ENCODE measurements at places on chromosomes 3 and 15.

DNA sequence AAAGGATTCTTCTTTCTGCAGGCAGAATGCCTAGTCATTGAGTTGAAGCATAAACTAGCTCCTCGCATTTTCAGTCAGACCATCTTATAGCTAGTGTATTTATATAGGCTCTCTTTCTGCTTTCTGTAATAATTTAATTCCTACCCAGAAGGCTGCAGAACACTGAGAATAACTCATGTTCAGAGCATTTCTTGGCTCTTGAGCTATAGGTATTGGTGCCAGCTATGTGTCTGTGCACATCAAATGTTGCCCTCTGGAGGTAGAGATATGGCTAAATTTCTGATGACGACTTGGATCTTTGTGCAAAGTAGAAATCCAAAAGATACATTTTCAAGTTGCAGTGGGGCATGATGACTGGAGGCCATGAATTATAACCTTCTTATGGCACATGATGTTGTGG, 336.2 kb upstream of the TPM1 start:
- DNase-seq, result no peak

DNA sequence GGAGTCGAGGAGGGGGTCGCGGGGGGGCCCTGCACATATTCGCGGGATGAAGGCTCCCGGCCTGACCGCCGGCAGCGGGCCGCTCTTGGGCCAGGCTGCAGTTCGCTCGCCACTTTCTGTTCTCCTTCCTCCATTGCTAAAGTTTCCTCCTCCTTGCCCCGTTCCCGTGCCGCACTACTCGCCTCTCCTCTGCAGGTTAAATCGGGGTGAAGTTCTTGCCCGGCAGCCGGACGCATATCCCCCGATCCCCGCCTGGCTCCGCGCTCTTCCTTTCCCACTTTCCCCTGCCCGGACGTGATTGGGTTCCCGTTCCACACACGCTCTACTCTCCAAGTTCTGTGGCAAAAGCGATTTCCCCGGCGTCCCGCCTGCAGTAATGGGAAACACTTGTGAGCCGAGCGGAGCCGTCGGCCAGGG, 556 bp downstream of the CRYBG3 start:
- no peak for DNase-seq

GRCh38 chr3:194084284-194084683, 51.7 kb upstream of the HES1 start:
- no peak for DNase-seq

- no peak for DNase-seq
These were observed 110.8 kb downstream of the GREM1 start for GRCh38 chr15:32828507-32829186.

- DNase-seq, result no peak
These were observed 327.4 kb downstream of the EPHA3 start for GRCh38 chr3:89434621-89435380.

DNA sequence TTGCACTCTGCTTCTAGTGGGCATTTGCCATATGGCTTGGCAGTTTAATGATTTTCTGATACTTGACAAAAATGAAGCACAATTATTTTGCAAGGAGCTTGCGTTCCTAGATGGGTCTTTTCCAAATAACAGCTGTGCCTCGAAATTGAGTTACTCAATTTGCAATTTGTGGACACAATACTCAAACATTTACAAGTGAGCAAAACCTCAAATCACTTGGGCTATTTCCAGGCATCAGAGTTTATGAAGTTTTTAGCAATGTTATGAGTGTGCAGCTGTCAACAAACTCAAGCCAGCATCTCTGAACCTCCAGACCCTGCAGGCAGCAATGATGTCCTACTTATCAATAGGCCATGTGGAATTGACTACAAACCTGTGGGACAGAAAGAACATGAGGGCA, 41.3 kb downstream of the NMNAT3 start:
- DNase-seq, result no peak

DNA sequence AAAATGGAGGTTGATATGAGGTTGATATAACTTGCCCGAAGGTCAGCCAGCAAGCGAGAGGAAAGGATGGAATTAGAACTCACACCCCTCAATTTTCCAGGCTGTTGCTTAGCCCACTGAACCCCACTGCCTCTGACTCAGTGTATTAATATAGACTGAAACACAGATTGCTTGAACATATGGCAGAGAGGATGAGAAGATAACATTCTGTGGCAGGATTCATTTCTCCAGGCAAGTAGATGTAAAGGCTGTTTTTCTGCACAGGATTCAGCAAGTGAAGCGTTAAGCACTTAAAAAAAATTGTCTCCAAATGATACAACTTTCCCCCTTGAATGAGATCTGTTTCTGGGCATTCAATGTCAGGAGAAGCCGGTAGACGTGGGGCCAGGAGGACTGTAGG, 335.2 kb downstream of the GAP43 start:
- DNase-seq, result no peak

GRCh38 chr3:160398820-160399124, 253 bp downstream of the IFT80 start:
- no peak for DNase-seq

DNA sequence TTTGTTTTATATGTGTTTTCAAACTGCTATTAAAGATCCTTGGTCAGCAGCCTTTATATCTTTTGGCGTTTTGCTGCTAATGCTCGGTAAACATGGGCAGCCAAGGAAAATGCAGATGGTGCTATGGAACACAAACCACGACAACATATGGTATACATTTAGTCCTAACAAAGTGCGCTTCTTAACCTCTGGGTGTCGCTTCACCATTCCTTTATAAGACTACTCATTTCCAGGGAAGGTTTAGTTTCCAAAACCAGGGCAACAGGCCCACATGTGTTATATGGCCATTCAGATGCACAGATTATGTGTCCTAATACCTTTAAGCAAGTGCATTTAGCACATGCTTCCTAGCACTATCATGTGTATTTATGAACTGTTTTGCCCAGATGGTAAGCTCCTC, 14.7 kb downstream of the SHOX2 start:
- DNase-seq, result peak; percentile 17

GRCh38 chr15:57540736-57541135, 51.0 kb upstream of the MYZAP start:
- DNase-seq, result no peak

- DNase-seq, result no peak
These were observed 13.9 kb downstream of the HDGFL3 start for GRCh38 chr15:83193721-83194120.

DNA sequence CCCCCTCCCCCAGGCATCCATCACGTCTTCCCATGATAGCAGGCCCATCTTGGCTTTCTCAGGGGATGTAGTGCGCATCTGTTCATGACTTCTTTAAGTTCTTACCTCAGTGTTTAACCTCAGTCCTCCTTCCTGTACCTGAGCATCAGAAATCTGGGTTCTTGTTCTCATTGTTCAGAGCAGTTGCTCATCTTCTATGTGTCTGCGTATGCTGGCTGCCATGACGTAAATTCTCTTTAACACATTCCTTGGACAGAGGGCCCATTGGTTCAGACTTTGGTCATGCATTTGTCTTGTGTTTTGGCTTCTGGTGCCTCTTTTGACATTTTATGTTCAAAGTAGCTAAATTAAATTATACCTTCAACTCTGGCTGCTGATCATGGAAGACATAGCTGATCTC, 227.3 kb downstream of the CACNA2D3 start:
- DNase-seq, result no peak

- no peak for DNase-seq
These were observed 37.5 kb downstream of the NBEAL2 start for GRCh38 chr3:47016934-47017435.

DNA sequence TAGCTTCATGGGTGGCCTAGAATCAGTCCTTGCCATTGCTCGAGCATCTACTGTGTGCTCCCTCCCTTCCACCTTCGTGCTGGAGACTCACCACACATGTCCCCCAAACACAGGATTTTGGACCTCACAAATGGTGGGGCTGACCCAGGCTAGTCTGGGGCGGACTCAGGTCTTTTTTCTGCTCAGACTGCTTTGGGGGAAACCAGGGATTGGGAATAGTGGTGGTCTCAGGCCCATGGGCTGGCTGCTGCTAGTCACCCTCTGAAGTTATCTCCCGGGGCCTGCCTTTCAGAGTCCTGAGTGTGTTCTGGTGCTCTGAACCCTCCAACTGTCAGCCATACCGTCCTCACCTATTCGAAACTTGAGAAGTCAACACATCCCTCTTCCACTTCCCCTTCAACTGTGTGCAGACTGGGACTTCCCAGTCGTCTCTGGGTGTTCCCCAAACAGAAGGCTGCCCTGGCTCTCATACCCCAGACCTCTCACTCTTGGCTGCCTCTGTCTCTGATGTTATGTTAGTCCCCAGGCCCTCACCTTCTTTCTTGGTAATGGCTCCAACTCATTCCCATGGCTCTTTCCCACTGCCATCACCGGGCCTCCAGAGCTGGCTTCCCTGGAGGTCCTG, 46.0 kb downstream of the PPCDC start:
- no peak for DNase-seq

- DNase-seq, result no peak
These were observed 13.9 kb downstream of the TSC22D2 start for GRCh38 chr3:150421799-150422548.

- DNase-seq, result no peak
These were observed 1.5 kb upstream of the RPL29 start for GRCh38 chr3:51997172-51997571.

DNA sequence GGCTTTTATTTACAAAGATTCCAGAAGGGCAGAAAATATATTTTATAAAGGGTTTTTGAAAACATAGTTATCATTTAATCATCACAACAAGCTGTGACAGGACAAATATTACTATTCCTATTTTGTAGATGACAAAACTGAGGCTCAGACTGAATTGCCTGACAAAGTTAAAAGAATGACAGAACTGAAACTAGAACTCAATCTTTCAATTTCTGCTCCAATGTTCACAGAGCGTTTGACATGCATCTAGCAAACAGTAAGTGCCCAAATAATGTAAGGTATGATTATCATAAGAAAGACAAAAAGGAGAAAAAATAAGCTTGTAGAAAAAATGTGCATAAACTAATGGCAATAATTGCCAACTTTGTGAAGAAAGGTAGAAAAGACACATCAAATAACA, 61.9 kb downstream of the SCAPER start:
- DNase-seq, result no peak

DNA sequence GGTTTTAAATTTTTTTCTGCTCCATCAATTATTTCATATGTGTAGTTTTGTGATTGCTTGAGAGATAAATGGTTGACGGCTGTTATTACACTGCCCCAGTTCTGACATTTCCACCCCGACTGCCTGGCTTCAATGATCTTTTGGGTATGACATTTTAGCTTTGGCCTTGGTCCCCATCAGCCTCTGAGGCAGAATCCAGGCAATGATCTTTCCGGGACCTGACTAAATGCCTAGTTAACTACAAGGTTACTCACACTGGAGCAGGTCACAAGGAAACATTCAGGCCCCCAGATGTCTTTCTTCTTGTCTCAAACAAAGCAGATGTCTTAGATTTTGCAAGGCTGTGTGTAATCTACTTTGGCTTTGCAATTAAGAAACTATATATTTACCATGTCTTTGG, 61.1 kb upstream of the TMCO5A start:
- DNase-seq, result no peak

DNA sequence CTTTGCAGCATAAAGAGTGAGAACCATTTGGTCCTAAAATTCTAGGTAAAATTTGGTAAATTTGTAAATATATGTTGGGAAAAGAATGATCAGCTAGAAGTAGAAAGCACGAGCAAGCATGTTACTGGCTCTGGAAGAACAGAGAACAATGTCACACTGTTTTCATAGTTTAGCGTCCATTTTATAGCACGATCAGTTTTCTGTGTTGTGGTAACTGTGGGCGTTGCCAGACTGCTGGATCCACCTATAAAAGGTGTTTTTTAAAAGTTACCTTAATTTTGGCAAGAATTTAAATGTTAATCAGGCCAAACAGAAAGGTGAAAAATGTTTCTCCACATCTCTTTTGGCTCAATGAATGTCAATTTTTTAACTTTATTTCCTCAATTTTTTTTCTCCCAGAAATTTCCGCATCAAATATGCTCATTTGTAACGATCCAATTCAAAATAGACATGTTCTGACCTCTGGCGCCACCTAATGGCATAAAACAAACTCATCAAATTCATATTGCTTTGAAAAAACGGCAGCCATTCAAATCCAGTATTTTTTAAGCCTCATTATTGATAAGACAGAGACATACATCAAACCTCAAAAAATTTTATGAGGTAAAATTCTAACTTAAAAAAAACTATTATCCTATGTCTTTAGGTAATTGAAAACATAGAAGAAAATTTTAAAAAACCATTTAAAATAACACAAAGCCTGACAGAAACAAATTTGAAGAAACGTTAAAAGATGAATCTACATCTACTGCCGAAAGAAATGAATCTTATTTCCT, 5.5 kb upstream of the GP5 start:
- DNase-seq, result no peak

DNA sequence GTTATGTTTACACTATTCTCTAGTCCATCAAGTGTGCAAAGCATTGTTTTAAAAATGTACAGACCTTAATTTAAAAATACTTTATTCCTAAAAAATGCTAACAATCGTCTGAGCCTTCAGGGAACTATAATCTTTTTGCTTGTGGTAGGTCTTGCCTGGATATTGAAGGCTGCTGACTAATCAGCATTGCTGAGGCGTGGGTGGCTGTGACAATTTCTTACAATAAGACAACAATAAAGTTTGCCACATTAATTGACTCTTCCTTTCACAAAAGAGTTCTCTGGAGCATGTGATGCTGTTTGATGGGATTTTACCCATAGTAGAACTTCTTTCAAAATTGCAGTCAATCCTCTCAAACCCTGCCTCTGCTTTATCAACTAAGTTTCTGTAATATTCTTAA, 384.0 kb upstream of the TGFBR2 start:
- no peak for DNase-seq

DNA sequence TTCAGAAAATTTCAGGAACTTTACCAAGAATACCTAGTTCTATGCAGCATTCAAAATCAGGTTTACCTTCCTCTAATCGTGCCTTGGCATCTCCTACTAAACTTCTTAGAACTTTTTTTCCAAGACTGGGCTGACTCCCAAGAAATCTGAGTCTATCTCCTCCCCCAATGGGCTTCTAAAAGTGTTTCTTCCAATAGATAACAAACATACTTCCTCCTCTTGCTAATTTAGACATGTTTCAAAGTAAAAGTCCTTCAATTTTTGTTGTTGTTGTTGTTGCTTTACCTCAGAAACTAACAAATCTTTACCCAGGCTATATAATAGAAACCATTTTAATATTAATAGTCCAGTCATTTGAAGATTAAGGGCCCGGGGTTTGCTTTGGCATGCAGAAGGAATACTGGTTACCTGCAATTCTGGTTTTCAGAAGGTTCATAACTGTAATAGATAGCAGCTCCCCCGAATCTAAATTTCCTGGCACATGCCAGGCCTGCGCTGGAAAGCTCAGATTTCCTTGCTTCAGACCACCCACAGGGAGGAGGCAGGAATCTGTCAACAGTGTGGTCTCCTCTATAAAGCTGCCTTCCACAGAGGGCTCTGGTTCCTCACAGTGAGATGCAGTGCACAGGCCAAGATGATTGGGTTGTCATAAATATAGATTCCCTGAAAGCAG, 188.7 kb downstream of the THRB start:
- DNase-seq, result peak; percentile 30

- peak; percentile 15 for DNase-seq
These were observed 11.1 kb downstream of the WDR53 start for GRCh38 chr3:196557236-196557635.

- DNase-seq, result no peak
These were observed 6.3 kb upstream of the ZXDC start for GRCh38 chr3:126481808-126482502.
